CD4-positive, alpha-beta memory T cell (primary cell): ENCODE measurements at places on chromosomes 1 and 21. TPM values are rescaled to one million over a fixed set of nuclear protein-coding genes. Genes with fewer than 3 reads are reported as not detected.

NBPF15 gene
- total RNA-seq = 169 TPM

SPRR5 gene
- not detected for total RNA-seq

GRCh38 chr1:100168051-100168450 is 10.0 kb downstream of the LRRC39 start:
- DNase-seq = no peak

GRCh38 chr1:154476791-154477190 is 25.2 kb upstream of the TDRD10 start:
- DNase-seq = no peak

DNA sequence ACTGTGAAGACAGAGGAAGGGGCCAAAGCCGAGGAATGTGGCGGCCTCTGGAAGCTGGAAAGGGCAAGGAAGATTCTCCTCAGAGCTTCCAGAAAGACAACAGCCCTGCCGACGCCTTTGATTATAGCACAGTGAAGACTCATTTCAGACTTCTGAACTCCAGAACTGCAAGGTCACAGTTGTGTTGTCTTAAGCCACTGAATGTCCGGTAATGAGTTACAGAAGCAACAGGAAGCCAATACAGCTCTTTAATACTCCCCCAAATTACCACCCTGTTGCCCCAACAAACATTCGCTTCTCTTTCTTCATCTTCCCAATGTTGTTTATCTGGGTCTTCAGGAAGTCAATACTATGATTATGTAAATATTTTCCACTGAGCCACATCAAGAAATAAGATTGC is 44.0 kb downstream of the ETS2 start:
- DNase-seq = no peak

DNA sequence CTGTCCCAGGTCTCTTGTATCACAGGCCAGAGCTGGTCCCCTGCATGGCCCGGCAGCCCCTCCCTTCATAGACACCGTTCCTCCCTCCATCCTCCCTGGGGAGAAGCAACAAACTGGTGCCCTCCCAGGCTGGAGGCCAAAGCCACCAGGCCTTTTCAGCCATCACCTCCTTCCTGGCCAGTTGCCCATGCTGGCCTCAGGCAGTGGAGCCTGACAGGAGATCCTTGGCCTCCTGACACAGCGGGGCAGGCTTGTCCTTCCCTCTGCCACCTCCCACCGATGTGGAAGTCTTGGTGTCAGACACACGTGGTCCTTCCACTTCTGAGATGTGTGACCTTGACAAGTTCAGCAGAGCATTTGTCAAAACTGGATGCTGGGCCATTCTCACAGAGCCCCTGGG is 206.0 kb downstream of the HIVEP3 start:
- DNase-seq = no peak

KCNT2 gene
- total RNA-seq = not detected

CHI3L2 gene
- 1.9 TPM for total RNA-seq

- no peak for DNase-seq
These were observed 38.5 kb upstream of the ETV3 start for GRCh38 chr1:157176591-157177121.

DNA sequence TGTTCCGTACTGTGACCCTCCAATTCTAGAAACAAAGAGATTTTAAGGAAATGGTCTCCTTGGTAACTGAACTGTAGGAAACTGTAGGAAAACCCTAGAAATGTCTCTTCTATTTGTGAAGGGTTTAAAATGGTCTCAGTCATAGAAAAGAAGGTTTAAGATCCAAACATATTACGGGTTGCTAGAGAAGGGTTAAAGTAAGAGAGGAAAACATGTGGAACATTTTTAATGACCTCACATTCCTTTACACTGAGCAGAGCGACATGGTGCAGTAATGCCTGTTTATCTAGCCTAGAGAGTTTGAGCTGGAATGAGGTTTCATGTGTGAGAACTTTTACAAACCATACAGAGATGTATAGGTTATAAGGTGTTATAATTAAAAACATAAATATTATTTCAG is 36.9 kb upstream of the C1orf105 start:
- no peak for DNase-seq

PADI4 gene
- 0.14 TPM for total RNA-seq

DNA sequence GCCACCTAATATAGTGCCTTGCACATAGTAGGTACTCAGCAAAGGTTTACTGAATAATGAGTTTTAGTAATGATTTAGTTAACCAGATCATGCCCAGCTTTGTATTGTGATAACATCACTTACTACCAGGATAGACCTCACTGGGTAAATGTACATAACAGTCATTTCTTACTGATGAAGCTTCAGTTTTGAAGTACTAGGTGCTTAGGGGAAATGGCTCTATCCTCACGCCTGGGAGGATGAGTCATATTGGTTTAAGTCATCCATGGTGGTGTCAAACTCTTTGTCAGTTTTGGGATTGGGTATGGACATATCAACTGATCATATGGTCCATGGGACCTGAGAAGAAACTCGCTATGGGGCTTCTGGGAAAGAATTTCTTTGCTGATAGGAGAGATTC is 90.6 kb upstream of the USP24 start:
- no peak for DNase-seq

GRCh38 chr1:59377350-59377904 is 80.5 kb downstream of the FGGY start:
- no peak for DNase-seq

GRCh38 chr21:45848331-45848730 is 133.2 kb upstream of the COL6A1 start:
- no peak for DNase-seq

DNA sequence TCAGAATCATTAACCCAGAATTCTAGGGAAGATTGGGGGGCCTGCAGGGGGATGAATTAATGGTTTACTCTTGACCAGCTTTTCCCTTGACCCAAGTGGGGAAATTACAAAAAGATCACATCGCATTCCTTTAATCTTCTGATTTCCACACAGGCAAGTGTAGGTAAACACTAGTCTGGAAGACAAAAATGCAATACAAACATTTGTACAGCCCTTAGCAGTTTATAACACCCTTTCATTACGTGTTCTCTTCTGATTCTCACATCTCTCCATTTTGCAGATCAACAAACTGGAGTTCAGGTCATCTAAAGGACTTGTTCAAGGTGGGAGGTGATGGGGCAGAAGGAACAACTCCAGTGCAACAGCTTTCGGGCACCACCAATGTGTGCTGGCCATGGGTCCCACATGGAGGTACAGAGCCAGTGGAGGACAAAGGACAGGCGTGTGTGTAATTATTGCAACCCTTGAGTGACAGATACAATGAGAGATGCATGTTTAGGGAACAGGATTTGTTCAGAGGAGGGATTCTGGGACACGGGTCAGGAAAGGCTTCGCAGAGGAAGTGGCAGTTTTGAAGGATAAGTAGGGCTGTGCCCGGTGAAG is 20.4 kb downstream of the ATF3 start:
- no peak for DNase-seq

BRDT gene
- not detected for total RNA-seq

PLEKHN1 gene
- 2.9 TPM for total RNA-seq

- no peak for DNase-seq
These were observed 954 bp downstream of the MYOG start for GRCh38 chr1:203084588-203085527.

- DNase-seq = peak; percentile 59
These were observed 408 bp downstream of the LMO4 start for GRCh38 chr1:87329051-87329525.

GRCh38 chr1:230544758-230545157 is 97.5 kb upstream of the COG2 start:
- DNase-seq = no peak

PGLYRP3 gene
- not detected for total RNA-seq

DNA sequence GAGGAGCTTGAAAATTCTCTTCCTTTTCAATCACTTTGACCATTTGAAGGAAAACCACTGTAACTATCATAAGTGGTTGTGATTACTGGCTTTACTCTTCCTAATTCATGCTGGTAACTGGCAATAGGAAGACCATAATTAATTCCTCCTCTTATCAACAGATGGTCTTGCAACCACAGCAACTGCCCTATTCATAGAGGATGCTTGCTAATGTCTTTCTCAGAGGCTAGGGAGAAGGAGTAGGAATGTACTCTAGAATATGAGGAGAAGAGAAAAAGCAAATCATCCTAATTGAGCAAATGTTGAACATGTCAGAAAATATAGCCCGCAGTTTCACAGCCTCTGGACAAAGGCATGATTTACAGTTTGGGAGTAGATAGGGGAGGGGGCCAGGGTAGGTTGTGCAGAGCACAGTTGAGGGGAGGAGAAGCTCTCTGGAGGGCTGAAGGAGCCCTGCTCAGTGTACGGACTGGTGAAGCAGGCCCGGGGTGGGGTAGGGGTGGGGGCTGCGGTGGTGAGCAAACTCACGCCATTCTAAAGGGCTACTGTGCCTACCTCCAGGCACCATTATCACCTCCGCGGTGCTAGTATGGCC is 192.9 kb downstream of the PCP4 start:
- no peak for DNase-seq

DNA sequence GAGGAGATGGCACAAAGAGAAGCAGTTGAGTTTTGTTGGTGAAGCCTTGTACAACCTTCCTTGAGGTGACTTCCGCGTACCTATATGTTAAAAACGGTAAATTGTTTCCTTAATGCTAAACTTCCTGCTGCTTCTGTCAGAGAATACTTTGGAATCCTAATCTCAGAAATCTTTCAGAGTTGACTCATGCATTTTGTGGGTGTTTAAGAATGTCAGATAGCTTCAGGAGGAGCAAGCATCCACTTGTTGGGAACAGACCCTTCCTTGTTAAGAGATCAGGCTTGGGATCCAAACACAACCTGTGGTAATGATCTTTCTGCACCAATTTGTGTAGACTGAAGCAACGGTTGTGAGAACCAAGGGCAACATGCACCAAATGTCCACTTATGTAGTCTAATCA is 29.5 kb downstream of the AK4 start:
- no peak for DNase-seq

- DNase-seq = no peak
These were observed 134.0 kb downstream of the CLEC20A start for GRCh38 chr1:178362747-178363146.

GNAI3 gene
- 8.1 TPM for total RNA-seq

DNA sequence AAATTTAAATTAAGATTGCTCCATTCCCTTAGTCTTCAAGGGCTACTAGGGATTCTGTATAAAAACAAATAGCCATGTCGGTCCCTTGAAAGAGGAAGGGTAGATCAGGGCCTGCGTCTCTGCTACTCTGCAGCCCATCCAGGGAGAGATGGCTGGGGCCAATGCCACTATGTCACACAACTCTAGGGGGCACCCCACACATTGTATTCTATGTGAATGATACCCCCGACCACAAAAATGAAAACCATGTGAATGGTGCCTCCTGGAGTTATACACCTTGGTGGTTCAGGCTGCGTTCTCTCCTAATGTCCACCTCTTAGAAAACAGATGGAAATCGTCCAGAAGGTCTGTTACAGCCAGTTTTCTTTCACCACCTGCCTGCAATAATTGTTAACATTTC is 18.0 kb downstream of the PIK3C2B start:
- no peak for DNase-seq

DNA sequence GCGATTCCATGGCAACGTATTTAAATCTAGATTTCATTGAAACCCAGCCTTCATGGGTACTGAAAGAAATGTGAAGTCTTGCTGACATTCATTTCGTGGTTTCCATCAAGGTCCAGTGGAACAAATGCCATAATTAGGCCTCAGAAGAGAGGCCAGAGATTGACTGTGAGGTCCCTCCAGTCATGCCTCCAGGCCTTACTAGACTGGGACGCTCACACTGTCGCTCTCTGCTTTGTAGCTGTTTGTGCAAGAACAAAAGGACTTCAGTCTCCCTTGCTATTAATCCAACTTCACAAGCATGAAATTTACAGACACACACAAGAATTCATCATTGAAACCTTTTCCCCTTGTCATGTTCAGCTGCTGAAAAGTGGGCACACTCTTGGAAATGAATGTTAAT is 180.4 kb upstream of the FOXD3 start:
- DNase-seq = no peak

DNA sequence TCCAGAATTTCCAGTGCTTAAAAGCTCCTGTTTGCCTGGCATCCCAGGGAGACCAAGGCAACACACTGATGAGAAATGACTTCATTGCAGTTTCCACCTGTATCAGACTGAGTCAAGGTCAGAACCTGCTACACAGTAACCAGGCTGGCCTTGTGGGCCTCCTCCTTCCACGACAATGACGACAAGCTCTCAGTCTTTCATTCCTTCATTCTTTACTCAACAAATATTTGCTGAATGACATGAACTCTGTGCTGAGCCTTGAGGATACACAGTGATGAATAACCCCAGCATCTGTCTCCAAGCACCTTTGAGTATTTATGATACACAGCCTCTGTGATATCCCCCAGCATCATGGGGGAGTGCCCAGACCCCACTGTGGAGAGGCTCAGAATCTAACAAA is 8.9 kb upstream of the LCE5A start:
- DNase-seq = no peak

GRCh38 chr1:200207711-200208126 is 180.2 kb downstream of the NR5A2 start:
- peak; percentile 29 for DNase-seq
